ENCODE measurements at places on chromosomes 6 and 20. TPM values are rescaled to one million over a fixed set of nuclear protein-coding genes. Genes with fewer than 3 reads are reported as not detected.

The EFCAB8 gene
- not detected for total RNA-seq

The PKHD1 gene
- total RNA-seq: 38.6 TPM

The TEAD3 gene
- 6.8 TPM for total RNA-seq

The B3GAT2 gene
- 0.52 TPM for total RNA-seq

The C6orf132 gene
- total RNA-seq: under 0.01 TPM

The BPIFA3 gene
- not detected for total RNA-seq

The HLA-DQB1 gene
- 7.8 TPM for total RNA-seq

All from skeletal muscle tissue (tissue), 5 donors.